ENCODE measurements at places on chromosomes 7 and 10.

DNA sequence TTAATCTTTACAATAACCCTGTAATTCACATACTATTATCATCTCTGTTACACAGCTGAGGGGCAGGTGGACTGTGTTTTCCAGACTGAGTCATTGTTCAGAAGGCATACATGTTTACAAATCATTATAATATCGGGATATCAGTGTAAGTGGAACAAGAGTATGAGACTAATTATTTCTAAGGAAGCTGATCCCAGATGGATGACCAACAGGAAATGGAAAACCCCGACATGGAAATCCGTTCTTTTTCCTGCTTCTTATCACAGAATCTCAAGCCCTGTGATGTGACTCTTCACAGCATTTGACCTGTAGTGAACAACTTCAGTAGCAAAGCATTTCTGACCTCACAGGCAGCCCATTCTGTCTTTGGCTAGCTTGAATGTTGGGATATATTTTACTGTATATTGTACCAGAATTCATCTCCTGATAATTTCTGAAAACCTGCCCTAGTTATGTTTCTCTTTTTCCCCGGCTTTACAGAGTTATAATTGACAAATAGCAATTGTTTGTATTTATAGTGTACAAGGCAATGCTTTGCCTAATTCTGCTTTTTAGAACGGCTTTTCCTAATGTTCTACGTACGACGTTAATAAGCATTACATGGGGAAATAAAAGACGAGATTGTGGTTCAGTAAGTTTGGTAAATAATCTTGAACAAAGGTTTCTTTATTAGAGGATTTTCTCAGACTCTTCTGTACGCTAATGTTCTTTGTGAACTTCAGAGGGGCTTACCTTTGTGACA, 78.6 kb upstream of the SYPL1 start:
- no peaks in the 10 kb centered on the region for H3K4me1 ChIP-seq
- no peak for DNase-seq
- H3K27me3 ChIP-seq = no peaks in the 10 kb centered on the region

GRCh38 chr10:505419-505818, 184.0 kb downstream of the DIP2C start:
- no peaks in the 10 kb centered on the region for H3K27me3 ChIP-seq
- peaks cover 10% of the 10 kb centered on the region for H3K4me1 ChIP-seq
- H3K4me3 ChIP-seq = no peak overlapping the region
- H3K36me3 ChIP-seq = no peaks in the 10 kb centered on the region
- no peak overlapping the region for H3K27ac ChIP-seq

- no peak for DNase-seq
- H3K4me3 ChIP-seq = no peak overlapping the region
- H3K27ac ChIP-seq = no peak overlapping the region
- H3K4me1 ChIP-seq = no peaks in the 10 kb centered on the region
- H3K27me3 ChIP-seq = no peaks in the 10 kb centered on the region
- no peaks in the 10 kb centered on the region for H3K36me3 ChIP-seq
Observed at GRCh38 chr7:22386865-22387264, 29.9 kb upstream of the RAPGEF5 start.

- no peak for DNase-seq
- H3K27me3 ChIP-seq = no peaks in the 10 kb centered on the region
- H3K36me3 ChIP-seq = peaks cover 11% of the 10 kb centered on the region
- peaks cover 30% of the 10 kb centered on the region for H3K4me1 ChIP-seq
- H3K4me3 ChIP-seq = peak overlapping the region; percentile 94
Observed at GRCh38 chr10:103452506-103453230, 498 bp upstream of the CALHM2 start.

DNA sequence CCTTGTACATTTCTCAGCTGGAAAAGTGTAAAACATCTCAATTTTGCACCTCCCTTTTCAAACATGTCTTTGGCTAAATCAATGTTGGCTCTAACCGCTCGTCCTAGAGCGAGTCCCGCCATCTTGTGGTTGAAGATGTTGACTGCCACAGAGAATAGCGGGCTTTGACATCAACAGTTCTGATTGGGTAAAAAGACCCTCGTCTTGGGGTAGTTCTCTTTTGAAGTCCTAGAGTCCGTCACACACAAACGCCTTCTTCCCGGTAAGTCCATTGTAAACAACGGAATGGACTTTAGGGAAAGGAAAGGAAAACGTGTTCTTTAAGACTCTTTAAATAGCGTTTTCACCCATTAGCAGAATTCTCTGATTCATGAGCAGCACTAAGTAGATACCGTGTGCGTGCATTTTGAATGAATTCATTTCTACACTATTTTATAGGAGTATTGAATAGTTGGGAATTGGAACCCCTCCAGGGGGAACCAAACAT, 452 bp upstream of the RPP30 start:
- H3K4me1 ChIP-seq = peaks cover 4% of the 10 kb centered on the region
- H3K27ac ChIP-seq = peak overlapping the region; percentile 67
- no peaks in the 10 kb centered on the region for H3K27me3 ChIP-seq
- H3K4me3 ChIP-seq = peak overlapping the region; percentile 98

DNA sequence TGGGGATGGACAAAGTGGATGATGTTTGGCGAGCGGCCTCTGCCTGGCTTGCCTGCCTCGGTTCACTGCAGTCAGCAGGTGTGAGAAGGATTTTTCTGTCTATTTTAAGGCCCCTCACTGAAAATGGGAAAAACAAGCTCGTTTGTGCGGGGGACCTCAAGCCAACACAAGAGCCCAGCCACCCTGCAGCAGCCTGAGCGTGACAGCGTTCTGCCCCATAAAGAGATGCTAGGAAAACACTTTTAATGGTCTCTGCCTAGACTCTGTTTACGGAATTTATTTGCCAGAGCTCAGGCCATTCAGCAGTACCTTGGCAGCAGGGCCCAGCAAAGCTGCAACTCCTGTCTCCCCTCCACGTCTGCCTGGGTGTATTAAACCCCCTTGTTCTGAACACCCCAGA, 131.7 kb downstream of the GRK5 start:
- DNase-seq = no peak
- peaks cover 9% of the 10 kb centered on the region for H3K36me3 ChIP-seq
- H3K27me3 ChIP-seq = no peaks in the 10 kb centered on the region

- H3K36me3 ChIP-seq = no peaks in the 10 kb centered on the region
- no peak for DNase-seq
- H3K27ac ChIP-seq = no peak overlapping the region
- H3K27me3 ChIP-seq = no peaks in the 10 kb centered on the region
Observed at GRCh38 chr7:131341690-131342089, 14.0 kb downstream of the MKLN1 start.
